Psoas muscle (tissue), 8 donors: ENCODE measurements at places on chromosomes 7 and 10.

DNA sequence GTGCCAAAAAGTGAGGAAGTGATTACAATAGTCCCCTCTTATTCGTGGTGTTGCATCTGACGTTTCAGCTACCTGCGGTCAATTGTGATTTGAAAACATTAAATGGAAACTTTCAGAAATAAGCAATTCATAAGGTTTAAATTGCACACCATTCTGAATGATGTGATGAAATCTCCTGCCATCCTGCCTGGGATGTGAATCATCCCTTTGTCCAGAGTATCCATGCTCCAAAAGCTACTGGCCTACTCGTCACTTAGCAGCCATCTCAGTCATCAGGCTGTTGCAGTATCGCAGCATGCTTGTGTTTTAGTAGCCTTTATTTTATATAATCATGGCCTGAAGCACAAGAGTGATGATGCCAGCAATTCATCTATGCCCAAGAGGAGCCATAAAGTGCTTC, 97.7 kb upstream of the CDCA7L start:
- no peak for DNase-seq

DNA sequence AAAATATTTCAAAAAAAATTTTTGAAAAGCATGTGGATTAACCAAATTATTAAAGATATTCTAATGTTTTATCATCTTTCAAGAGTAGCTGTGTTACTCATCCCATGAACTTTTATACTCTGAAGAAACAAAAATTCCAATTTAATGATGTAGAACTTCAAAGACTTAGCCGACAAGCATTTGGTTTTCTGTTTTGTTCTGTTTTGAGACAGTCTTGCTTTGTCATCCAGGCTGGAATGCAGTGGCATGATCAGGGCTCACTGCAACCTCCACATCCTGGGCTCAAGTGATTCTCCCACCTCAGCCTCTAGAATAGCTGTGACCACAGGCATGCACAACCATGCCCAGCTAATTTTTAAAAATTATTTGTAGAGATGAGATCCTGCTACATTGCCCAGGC, 17.8 kb upstream of the LCOR start:
- no peak for DNase-seq

GRCh38 chr7:17176371-17177032, 122.0 kb upstream of the AHR start:
- no peak for DNase-seq

GRCh38 chr7:43851805-43852204, 17.5 kb downstream of the MRPS24 start:
- DNase-seq = no peak

DNA sequence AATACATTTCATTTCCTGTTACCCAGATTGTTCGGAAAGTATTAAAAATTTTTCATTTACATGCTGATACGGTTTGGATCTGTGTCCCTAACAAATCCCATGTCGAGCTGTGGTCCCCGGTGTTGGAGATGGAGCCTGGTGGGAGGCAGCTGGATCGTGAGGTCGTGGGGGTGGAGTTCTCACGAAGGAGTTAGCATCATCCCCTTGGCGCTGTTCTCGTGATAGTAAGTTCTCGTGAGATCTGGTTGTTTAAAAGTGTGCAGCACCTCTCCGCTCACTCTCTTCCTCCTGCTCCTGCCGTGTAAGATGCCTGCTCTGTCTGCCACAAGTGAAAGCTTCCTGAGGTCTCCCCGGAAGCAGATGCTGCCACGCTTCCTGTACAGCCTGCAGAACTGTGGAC, 30.9 kb downstream of the PLEKHS1 start:
- no peak for DNase-seq

DNA sequence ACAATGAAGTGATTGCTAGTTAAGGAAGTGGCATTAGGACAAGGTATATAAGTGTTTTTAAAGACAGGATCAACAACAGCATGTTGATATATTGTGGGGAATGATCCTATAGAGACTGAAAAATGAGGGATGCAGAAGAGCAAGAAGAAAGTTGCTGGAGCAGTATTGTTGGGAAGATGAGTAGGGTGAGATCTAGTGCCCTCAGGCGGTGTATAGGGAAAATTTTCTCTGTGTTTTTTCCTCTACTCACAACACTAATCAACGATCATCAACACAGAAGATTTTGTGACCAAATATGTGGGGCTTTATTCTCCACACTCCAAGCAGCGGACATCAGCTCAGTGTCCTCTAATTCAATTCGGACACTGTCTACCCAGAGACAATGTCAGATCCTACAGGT, 9.6 kb upstream of the PTTG1IP2 start:
- no peak for DNase-seq

GRCh38 chr10:74718208-74718607, 108.2 kb upstream of the KAT6B start:
- DNase-seq = no peak

- no peak for DNase-seq
Observed at GRCh38 chr7:144824360-144824759, 11.5 kb downstream of the TPK1 start.

GRCh38 chr7:113918946-113919345, at the start of gene PPP1R3A:
TSS of gene PPP1R3A (minus strand) at chr7:113919009. CDS start at chr7:113918996, 13 bp downstream.
- DNase-seq = no peak

DNA sequence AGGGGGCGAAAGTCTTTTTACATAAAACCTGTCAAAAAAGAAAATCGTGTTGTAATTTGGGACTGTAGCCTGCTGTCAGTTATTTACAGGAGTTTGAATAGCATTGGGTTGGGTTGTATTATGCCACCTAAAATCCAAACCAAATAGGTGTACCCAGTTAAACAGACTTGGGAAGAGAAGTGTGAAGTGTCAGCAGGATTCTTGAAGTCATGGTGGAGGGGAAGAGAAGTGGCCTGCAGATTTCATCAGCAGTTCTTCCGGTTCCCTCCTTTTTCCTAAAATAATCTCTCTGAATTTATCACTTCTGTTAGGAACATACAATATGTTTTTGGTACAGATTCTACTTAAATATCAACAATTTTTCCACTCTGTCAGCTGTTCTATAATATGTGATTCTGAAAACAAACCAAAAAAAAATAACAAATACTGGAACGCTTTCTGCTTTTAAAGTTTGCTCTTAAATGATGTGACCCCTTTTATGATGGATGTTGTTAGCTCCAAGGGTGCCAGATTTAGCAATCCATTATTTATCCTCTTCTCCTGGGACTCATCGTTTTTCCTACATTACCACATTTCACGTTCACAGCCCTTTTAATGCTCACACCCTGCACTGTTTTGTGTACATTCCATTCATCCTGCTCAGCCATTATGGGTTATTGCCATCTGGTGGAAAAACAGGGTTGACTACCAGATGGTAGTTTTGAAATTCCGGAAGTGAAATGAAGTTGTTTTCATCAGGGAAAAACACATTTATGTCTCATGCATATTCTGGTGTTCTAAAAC, 18.7 kb upstream of the ARHGAP12 start:
- DNase-seq = no peak
